Posterior vena cava (tissue), 2 donors: ENCODE measurements at places on chromosomes 7 and 10.

DNA sequence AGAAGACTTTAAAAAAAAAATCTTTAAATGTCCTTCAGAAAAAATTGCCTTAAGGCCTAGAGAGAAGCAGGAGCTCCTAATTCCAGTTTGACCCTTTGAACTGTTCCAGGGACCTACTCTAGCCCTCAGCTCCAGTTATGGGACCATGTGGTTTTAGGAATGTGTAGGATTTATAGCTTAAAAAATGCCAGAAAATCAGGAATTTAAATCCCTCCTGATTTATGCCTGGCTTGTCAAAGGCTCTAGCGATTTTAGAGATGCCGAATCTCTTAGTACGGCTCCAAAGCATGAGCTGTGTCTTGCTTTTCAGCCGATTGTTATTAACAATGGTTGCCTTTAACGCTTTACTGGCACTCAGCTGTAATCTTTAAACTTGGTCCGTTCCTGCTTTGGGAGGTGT is 130.6 kb upstream of the NPVF start:
- DNase-seq: no peak

- no peak for DNase-seq
Measured at GRCh38 chr7:22607180-22607579, 107.2 kb upstream of the STEAP1B start.

DNA sequence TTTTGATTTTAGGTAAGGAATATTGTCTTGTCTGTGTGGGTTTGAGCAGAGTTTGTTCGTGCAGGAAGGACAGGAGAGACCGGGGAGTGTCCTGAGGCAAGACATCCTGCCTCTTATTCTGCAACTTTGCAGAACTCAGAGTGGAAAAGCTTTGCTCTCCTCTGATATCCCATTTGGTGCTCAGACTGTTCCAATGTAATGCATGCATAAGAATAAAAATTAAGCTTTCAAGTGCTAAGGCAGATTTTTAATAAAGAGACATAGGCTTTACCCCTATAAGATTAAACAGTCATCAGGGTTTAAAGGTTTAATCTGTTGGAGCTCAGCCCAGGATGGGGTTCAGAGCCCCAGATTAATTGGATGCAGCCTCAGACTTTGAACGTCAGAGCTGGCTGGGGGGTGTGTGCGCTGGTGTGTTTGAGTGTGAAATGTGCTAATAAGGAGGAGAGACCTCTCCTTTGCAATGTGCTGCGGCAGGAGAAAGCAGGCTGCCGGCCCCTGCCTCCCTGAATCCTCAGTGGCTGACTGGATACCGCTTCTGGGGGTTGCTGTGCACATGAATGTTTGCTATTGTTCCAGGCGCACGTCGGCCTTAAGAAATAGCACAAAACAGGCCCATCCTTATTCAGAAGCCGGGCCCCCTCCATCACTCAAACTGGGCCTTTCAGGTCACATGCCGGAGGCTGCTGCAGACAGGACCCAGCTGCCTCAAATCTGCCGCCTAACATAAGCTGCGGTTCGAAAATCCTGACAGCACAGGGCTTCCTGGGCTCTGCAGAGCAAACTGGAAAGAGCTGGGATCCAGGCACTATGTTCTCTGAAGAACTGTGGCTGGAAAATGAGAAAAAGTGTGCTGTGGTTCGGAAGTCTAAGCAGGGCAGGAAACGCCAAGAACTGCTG is 84.1 kb upstream of the PRR15 start:
- DNase-seq: no peak

GRCh38 chr10:22436893-22437619 is 91.8 kb downstream of the SPAG6 start:
- DNase-seq: peak; percentile 98

DNA sequence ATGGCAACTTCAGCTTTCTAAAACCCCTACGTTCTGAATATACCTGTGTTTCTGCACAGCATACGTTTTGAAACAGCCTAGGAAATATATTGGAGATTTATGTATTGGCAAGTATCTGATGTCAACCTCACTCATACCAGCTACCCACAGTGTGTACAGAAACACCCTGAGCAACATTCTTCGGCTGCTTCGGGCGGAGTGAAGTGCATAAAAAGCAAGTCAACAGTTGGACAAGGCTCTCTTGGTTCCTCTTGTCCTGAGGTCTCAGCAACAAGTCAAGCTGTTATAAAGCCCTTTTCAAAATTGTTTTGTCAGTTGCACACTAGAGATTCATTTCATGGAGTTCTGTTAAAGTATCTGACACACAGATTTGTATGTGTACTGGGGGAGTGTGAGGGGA is 40.0 kb upstream of the PAPSS2 start:
- no peak for DNase-seq

DNA sequence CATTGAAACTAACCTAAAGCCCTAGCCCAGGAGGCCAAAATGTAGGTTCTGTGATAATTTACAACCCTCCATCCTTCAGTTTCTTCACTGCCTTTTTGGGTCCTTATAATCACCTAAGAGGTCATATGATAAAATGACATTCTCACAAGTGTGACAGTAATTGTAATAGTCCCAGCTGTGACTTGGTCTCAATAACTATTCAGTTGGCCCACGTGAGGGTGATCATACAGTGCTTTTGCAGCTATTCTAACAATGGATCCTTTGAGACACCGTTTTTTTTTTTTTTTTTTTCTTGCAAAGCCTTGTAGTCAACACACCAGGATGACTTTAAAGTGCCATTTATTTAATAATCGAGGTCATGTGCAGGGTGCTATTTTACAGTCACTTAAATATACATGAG is 760.0 kb downstream of the PHTF2 start:
- DNase-seq: no peak

DNA sequence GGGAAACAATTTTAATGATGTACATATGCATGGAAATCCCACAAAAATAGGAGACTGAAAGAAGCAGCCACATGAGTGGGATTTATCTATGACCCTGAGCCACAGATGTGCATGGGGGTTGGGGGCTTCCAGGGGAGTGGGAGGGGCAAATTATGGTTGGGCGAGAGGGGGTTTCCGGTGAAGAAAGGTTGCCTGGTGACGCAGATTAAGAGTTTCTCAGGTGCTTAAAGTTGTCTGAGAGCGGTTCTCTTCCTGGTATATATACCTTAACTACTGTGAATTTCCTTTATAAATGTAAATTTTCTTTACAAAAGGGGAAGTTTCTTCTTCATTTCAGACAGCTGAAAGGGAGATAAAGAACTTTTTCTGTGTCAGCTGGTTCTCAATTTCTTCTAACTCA is 273.6 kb upstream of the PITRM1 start:
- no peak for DNase-seq

DNA sequence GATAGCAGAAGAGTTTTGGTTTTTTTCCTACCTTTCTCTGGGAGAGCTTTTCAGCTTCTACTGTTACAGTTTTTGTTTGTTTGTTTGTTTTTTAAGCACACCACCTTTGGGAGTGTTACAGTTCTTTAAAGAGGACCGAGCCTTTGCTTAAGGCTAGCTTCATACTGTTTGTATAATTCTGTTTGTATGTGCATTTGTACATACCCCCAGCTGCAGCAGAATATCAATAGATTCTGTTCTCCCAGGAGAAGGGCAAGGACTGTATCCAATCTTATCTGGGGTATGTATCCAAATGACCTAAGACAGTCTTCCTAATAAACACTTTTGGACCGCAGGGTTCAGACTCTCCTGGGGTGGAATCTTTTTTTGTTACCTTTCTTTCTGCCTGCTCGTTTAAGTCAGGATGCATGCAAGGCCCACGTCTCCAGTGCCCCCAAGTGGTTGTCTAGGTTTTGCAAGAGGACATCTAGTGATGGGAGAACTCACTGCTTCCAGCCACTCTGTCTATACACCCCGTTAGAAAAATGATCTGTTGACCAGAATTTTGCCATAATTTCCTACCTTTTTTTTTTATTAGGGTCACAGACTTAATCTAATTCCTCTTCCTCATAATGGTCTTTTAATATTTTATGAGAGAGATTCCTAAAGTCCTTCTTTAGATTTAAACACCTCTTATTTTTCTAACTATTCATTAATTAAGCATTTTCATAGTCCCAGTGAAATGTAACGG is 23.9 kb downstream of the NRF1 start:
- DNase-seq: no peak

GRCh38 chr10:91340613-91341362 is 69.4 kb upstream of the HECTD2 start:
- peak; percentile 88 for DNase-seq

GRCh38 chr7:117567781-117568180 is 88.0 kb downstream of the CFTR start:
- DNase-seq: no peak
